MG63 (cell line): ENCODE measurements at places on chromosomes 11 and 22. TPM values are rescaled to one million over a fixed set of nuclear protein-coding genes. Genes with fewer than 3 reads are reported as not detected.
A peak's percentile ranks its signal among the peaks of the same experiment; 100 is the strongest.

Gene HEPN1
- not detected in 2 replicates for total RNA-seq

Gene CEND1
- total RNA-seq: not detected in 2 replicates

Gene SCUBE1
- 0.05 and 0.16 TPM in 2 replicates for total RNA-seq

Gene CHST1
- total RNA-seq: not detected in 2 replicates

Gene CHADL
- not detected in 2 replicates for total RNA-seq

DNA sequence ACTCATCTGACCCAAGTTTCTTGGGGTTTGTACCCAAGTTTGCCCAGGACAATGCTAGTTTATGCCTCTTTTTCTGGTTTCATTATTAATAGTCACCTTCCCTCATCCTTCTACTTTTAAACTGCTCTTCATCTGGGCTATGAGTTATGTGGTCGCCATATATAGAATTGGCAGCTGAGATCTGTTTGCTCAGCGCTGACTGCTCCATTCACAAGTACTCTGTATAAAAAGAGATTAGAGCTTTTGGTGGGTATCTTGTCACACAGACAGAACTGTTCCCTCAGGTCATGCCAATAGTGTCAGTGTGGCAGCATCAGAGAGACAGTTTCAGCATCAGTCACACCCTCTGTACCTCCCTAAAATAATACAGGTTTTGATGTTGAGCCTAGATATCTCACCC lies 326.0 kb downstream of the RAB38 start:
- no peak for DNase-seq

- no peak for DNase-seq
Measured at GRCh38 chr11:28793282-28793738, 685.1 kb downstream of the METTL15 start.

- DNase-seq: no peak
Measured at GRCh38 chr22:26095256-26095956, 73.9 kb upstream of the SEZ6L start.

- DNase-seq: no peak
Measured at GRCh38 chr22:27724157-27724556, 77.4 kb downstream of the MN1 start.

DNA sequence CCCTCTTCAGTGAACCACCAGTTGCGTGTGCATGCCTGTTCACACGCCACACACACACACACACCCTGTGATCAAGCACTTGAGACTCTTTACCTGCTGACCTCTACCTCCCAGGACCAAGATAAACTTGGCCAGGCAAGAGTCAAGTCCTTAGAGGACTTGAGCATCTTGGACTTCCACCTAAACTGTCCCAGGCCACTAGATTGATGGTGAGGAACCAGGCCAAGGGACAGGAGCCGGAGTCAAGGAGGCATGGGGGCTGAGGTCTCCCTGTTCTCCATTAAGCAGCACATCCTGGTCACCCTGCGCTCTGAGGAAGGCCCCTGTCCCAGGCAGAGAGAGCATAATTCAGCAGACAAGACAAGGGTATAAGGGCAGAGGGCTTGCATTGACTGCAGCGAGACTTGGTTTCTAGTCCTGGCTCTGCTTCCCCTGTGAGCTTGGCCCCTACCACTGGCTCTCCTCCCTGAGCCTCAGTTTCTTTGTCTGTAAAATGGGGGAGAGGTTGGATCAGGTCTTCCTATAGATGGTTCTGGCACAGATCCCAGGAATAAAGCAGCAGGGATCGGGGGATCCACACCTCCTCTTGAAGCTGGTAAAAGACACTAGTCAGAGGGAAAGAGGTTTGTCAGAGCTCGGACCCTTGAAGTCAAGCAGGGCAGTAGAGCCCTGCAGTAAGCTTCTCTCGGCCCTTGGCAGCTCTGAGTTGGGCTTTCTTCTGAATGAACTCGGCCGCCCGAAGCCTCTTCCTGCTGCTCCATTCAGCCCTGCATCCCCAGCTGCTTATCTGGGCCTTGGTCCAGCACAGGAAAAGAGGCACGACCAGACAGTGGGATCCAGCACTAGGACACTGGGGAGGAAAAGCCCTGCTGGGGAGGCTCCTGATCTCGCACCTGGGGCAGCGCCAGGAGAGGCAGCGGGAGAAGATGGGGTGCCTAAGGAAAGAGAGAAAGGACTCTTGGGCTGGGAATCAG lies 2.0 kb downstream of the CREB3L1 start:
- peak; percentile 87 for DNase-seq

DNA sequence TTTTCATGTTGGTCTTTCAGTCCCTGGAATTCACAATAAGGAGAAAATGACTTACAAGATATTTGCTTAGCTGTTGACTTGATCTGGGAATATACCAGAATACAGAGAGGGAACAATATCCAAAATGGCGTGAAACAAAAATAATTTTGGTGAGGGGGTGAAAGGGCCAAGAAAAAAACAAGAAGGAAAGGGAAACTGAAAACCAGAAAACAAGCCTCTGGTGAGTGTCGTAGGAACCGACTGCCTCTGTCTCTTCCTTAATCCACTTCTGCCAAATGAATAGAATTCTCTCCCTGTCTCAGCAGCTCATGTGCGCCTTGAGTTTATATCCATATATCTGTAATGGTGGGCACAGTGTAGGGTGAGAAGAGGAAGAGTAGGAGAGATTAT lies 367.6 kb downstream of the ETS1 start:
- no peak for DNase-seq

- DNase-seq: no peak
Measured at GRCh38 chr11:13189561-13190426, 87.8 kb upstream of the BMAL1 start.

DNA sequence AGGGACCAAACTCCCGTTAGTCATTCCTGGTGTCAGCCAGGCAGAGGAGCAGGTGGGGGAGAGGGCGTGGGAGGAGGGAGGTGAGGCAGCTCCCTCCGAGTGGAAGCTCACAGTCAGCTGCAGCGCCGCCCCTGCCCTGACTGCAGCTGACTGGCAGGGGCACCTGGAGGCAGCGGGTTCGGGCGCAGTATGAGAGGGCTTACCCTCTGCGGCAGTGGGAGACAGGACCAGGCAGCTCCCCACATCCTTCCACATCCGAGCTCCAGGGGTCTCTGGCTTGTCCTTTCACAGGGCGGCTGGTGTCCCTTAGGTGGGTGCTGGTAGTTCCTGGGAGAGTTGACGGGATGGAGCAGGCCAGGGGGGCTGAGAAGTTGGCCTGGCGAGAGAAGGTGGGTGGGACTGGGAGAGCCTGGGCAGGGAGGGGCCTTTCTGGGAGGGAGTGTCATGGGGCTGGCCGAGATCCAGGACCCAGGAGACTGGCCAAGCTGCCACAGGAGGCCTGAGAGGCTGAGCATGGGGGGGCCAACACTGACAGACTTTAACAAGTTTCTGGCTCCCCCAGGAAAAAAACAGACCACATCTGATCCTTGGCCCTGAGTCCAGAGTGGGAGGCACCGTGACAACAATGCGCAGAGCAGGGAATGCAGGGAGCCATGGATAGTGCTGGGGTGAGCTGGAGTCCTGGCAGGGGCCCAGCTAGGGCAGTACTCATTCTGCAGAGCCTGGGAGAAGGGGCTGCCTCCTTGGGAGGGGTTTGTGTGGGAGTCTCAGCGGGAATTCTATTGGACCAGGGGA lies 4.9 kb downstream of the ADORA2A start:
- DNase-seq: peak; percentile 69

- no peak for DNase-seq
Measured at GRCh38 chr22:37172266-37173245, 15.5 kb downstream of the C1QTNF6 start.

DNA sequence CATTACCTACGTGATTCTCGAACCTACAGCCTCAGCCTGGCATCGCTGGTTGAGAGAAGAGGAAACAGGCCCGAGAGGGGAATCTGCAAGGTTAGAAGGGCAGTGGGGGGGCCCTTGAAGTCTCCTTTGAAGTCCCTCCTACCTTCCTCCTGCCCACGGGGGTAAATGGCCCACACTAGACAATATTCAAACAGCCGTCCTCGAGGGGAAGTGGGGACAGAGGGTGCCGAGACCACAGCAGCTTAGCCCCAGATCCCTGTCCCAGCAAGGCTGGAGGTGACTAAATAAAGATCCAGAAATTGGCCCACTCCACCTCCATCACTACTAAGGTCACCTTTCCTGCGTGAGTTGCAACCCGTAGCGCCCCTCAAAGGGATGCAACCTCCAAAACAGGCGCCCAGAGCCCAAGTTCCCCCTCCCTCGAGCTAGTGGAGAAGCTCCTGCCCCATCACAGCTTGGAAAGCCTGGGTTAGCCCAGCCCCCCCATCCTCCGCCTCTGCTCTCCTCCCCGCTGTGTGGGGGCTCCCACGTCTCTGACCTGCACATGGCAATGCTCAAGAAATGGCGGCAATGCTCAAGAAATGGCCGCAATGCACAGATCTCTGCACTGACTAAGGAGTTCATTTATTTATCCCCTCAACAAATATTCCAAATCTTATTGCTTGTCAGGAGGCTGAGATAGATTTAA lies 788 bp upstream of the RASL10A start:
- DNase-seq: no peak

- no peak for DNase-seq
Measured at GRCh38 chr11:123231256-123231655, 36.2 kb upstream of the CLMP start.

DNA sequence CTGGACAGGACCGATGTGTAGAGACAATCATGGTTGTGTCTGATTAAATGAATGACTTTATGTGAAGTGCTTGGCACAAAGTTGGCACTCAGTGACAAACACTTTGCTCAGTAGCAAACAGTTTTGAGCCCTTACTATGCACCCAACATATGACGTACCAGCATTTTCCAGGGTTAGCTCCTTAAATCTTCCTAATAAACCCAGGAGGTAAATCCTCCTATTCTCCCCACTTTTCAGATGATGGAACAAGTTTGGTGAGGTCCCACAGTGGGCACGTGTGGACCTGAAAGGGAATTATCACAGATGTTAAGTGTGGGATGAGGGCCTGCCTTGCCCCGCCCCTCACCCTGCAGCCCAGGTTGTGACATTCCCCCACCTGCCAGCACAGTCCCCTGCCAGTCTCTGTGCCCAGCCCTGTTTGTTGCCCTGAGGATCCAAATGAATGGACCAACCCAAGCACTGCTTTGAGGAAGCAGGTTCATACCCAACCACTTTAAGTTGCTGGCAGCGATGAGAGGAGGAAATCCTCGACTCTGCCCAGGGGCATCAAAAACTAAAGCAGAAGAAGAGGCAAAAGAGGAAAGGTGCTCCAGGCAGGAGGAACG lies 6.6 kb upstream of the CARD10 start:
- DNase-seq: no peak

DNA sequence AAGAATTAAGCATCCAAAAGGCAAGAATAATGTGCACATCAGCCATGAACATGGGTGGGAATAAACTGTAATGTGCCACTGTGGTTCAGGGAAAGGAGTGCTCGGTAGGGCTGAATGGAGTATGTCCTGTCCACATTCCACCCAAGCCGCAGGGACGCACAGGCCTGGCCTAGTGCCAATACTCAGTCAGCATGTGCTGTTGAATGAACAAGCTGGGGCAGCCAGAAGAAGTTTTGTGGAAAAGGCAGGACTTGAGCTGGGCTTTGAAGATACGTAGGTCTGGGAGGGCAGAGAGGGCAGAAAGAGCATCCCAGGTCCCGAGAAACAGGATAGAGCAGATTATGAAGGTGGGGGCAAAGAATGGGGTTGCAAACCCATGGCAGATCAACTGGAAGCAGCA lies 60.0 kb upstream of the PLET1 start:
- DNase-seq: no peak

- no peak for DNase-seq
Measured at GRCh38 chr11:120200677-120201076, 10.2 kb upstream of the OAF start.

DNA sequence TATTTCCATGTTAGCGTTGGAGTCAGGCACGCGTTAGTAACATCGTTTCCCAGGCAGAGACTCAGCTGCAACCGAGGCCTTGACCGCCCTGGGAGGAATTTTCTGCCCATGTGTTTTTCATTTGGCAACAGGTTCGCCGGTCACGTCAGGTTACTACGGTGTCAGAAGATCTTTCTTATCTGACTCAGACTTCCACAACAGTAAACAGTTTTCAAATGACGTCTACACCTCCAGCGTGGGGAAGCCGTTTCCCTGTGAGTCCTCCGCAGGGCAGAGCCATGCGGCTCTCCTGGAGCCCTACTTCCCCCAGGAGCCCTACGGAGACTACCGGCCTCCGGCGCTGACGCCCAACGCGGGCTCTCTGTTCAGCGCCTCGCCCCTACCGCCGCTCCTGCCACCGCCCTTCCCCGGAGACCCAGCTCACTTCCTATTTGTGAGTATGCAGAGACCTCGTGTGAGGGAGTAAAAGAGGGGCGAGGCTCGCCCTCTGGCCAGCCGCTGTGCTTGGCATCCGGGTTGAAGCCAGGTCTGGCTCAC lies 14.3 kb upstream of the POU2AF3 start:
- no peak for DNase-seq

- DNase-seq: no peak
Measured at GRCh38 chr11:125088123-125088522, 23.3 kb downstream of the TMEM218 start.

- no peak for DNase-seq
Measured at GRCh38 chr11:37107415-37107814, 509.4 kb upstream of the RAG2 start.

DNA sequence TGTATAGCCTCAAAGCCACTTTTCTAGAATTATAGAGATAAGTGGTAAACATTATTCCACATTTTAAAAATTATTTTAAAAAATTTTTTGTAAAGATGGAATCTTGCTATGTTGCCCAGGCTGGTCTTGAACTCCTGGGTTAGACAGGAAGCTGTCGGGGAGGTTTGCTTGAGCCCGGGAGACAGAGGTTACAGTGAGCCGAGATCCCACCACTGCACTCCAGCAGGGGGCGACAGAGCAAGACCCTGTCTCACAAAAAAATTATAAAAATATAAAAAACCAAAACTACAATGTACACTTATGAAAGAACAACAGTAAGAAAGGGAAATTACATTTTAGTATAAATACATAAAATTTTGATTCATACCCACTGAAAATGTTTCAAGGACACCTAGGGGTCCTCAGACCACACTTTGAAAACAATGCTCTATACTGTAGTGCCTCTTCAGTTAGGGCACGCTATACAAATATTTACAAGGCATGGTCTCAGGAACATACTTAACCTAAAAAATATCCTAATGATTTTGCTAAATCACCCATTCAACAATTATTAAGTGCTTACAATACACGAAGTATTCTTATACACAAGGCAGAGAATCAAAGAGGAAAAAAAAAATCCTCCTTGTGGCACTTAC lies 111.2 kb downstream of the MRTFA start:
- DNase-seq: peak; percentile 29

DNA sequence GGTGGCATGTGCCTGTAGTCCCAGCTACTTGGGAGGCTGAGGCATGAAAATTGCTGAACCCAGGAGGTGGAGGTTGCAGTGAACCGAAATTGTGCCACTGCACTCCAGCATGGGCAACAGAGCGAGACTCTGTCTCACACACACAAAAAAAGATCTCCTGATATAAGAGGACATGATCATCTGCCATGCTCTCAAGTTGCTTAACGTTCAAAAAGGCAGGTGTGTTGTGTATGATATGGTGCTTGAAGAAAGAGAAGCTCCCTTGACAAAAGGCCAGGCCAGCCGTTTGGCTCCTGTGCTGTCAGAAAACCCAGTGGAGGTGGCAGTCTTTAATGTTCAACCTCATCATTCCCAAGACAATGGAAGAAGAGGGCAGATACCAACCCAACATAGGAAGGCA lies 117.3 kb upstream of the PLET1 start:
- no peak for DNase-seq
